Stimulated activated CD8-positive, alpha-beta memory T cell treated with anti-CD3 and anti-CD28 coated beads, Interleukin-4, amount 100 ng/mL, for 1 hour (primary cell): ENCODE measurements at places on chromosomes 11 and 22.

GRCh38 chr11:68950762-68951161 lies 30.0 kb downstream of the MRGPRD start:
- DNase-seq = no peak

DNA sequence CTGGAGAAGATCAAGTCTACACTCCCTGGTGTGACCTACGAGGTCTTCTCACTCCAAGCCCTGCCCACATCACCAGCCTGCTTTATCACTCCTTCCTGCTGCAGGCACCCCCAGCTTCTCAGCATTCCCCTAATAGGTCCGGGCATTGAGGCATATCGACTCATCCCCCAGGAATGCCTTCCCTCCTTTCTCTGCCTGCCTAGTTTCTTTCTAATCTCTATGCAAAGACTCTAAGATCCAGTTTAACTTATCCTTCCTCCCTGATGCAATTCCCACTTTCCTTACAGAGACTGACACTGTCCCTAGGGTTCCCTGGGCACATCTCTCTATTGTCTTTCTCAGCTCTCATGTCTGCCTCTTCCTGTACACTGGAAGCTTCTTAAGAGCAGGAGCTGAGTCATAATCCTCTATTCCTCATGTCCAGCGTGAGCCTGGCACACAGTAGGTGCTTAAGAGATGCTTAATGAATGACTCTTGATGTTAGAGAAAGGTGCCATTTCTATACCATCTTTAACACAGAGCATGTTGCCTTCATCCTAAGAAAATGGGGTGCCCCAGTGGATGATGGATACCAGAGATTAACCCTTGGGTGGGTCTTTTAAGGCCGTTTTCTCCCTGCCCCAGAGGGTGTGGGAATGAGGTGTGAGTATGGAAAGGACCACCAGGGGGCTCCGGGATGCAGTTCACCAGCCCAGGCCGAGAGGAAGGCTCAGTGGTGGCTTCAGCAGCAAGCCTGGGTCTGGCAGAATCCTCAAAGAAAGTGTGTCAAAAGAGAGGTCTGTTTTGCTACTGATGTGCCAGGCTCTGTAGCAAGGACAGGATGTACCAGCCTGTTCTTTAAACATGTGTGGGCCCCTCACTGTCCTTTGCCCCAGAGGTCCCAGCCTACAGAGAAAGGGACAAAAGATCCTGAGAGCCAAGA lies 34.7 kb downstream of the PARVA start:
- DNase-seq = no peak

- no peak for DNase-seq
Observed at GRCh38 chr22:31526270-31526669, 29.9 kb downstream of the SFI1 start.

- DNase-seq = no peak
Observed at GRCh38 chr11:31987118-31988005, 103.5 kb upstream of the RCN1 start.

GRCh38 chr11:106480581-106481190 lies 403.2 kb downstream of the AASDHPPT start:
- no peak for DNase-seq

DNA sequence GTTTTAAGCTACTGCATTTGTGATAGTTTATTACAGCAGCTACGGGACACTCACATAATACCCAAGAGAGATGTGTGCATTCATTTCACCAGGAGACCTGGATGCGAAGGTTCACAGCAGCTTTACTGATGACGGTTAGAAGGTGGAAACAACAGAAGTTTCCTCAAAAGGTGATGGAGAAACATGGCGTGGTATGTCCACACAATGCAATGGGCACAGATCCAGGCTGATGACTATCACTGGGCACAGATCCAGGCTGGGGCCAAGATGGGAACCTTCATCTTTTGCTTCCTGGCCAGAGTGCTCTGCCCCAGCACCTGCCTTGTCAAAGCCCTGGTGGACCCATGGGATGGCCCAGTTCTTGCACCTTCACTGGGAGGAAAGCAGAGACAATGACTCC lies 30.6 kb upstream of the RFPL3 start:
- DNase-seq = no peak

GRCh38 chr22:28112548-28113043 lies 193.5 kb upstream of the PITPNB start:
- no peak for DNase-seq

GRCh38 chr11:119363851-119364590 lies 17.5 kb downstream of the USP2 start:
- DNase-seq = peak; percentile 28

DNA sequence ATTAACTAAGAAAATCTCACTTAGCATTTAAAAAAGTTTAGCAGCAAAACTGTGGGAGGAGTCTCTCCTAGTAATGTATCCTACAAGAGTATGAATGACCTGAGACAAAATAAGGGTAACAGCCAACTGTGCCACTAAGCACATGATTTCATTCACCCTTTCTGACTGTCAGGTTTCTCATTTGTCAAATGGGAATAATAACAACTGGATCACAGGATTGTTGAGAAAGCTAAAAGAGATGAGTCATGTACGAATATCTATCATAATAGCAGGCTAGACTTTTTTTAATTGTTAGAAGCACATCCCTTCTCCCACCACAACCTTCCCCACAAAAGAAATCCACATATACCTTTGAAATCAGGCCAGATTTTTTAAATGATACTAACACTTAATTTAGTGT lies 39.5 kb downstream of the MTMR2 start:
- no peak for DNase-seq

DNA sequence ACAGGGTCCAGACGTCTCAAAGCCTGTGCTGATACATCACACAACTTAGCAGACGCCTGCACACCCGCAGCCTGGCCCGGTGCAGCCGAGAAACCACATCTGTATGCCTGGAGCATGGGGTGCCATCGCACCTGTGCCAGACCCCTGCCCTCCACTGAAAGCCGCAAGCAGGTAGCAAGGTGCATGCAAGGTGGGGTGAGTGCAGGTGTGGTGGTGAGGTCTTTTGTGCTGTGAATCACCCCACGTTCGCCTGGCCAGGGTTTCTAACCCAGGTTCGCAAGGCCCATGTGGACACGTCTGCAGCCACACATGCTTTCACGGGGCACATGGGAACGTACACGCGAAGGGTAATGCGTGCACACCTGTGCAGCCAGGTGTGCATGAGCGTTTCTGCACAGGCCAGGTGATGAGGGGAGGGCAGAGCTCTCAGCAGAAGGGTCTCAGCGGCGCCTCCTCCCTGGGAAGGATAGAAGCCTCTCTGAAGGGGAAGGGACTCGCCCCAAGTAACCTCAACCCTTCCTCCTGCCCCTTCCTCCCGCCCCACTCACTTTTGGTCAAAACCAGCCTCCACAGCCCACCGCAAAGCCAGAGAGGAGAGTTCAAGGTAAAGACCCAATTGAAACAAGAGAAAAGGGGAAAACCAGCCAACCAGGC lies 19.5 kb downstream of the CBX7 start:
- no peak for DNase-seq

DNA sequence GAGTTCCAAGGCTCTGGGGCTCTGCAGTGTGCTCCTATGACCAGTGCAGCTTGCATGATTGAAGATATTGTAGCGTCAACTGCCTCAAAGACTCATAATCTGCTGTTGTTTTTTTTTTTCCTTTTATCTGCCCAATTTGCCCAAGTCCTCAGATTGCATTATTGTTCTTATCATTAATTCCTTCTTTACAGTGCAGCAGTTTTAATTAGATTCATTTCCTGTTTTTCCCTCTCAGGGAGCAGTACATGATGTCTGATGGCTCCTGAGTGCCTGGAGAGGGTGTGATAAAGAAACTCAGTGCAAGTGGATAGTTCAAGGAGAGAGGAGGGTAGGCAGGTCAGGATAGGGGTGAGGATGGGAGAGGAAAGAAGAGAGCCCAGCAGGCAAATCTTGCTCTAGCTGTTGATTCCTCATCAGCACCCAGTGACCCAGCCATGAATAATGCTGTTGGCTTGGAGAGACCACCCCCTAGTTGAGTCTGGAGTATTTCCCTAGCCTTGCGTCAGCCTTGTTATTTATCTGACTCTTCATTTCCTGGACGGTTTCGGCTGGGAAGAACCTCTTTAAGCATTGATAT lies 219.6 kb upstream of the SESN3 start:
- DNase-seq = no peak

- DNase-seq = no peak
Observed at GRCh38 chr11:26677566-26677965, 44.3 kb downstream of the SLC5A12 start.

GRCh38 chr22:32753591-32753990 lies 47.9 kb upstream of the TIMP3 start:
- DNase-seq = no peak

DNA sequence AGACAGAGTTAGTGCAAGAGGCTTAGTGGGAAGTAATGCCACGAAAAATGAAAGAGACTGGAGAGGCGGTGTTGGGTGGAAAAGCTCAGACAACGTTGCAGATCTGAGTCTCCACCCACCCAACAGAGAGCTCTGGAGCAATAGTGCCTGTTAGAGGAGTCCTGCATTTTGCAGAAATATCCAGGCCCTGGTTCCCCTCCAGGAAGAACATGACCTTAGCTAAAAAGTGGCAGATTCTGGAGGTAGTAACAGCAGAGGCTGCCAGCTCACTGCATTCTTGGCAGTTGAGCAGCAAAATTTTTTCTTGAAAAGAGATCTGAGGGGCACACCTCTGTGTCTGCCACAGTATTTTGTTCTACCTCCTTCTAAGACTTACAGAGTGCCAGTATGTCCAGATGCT lies 27.7 kb upstream of the BIRC3 start:
- DNase-seq = no peak

GRCh38 chr11:74443071-74443864 lies 24.1 kb downstream of the KCNE3 start:
- DNase-seq = no peak

DNA sequence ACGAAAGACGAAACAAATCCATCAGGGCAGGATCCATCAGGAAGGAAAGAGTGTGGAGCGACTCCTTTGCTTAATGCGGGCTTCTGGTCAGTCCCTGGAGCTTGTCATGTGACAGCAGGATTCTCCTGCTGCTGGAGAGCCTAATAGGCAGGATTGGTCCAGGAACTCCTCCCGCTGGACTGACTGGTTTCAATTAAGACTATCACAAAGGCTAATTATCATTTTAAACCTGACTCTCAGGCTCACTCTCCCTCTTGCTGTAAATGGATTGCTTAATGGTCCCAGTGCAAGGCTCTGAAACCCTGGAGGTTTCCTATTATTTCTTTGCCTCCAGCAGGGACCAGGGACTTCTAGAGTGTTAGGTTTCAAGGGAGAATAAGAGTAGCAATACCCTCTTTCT lies 493.8 kb downstream of the NTM start:
- no peak for DNase-seq

DNA sequence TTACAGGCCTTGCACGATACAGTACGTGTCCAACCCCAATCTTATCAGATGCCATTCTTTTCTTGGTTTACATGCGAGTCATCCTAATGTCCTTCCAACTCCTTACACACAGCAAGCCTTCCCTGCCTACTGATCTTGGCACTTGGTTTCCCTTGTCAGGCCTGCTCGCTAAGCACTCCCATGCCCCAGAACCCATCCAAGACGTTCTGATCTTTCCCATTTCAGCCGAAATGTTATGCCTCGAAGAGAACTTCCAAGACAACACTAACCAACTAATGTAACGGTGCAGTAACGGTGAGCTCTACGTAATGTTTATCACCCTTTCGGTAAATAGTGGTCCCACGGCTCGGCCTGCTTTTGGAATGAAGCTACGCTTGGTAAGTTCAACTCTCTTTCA lies 521 bp downstream of the PES1 start:
- no peak for DNase-seq

DNA sequence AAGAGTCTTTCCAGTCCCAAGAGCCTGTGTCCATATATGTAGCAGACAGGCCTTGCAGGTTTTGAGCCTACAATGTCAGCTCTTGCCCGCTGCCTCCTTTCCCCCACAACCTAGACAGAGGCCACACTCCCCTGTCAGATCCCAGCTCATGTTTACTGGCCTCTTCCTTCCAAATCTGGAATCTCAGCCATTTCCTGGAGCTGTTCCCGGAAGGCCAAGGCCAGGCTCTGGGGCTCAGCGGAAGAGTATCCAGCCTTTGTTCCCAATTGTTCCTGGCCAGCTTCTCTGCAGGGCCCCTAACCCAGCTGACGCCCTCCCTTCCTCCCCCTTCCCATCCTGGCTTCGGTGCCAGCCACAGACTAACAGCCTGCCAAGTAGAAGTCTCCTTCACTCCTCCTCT lies 1.0 kb upstream of the ROBO4 start:
- no peak for DNase-seq

DNA sequence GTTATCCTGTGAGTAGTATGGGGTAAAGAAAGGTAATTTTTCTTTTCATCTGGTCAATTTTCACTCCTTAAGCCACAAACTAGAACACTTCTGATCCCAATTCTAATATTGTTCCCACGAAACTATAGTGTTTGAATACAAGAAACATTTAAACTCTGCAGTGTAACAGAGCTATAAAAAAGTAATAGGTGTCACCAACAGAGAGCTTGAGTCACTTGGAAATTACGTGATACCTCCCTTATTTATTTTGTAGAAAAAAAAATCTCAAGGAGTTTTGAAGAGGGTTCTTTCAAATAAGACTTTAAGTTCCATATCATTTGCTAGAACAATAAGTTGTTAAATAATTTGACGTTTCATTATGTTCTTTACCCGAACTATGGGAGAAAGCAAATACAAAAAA lies 959.4 kb downstream of the JRKL start:
- no peak for DNase-seq

GRCh38 chr11:61516191-61516590 lies 7.6 kb downstream of the LRRC10B start:
- no peak for DNase-seq

DNA sequence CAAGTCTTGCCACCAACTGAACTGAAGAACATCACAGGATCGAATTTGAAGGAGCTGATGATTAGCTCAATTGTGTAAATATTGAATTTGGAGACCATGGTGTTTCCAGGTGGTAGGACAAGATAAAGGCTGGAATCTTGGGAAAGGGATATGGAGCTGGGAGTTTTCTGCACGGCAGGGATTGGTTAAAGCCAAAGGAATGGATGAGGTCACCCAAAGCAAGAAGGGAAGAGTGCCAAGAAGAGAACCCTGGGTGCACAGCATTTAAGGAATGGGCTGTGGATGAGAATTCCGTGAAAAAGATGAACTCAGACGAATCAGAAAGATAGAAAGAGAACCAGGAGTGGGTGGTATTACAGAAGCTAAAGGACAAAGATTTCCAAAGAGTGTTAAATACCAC lies 29.4 kb upstream of the RRAS2 start:
- DNase-seq = no peak

DNA sequence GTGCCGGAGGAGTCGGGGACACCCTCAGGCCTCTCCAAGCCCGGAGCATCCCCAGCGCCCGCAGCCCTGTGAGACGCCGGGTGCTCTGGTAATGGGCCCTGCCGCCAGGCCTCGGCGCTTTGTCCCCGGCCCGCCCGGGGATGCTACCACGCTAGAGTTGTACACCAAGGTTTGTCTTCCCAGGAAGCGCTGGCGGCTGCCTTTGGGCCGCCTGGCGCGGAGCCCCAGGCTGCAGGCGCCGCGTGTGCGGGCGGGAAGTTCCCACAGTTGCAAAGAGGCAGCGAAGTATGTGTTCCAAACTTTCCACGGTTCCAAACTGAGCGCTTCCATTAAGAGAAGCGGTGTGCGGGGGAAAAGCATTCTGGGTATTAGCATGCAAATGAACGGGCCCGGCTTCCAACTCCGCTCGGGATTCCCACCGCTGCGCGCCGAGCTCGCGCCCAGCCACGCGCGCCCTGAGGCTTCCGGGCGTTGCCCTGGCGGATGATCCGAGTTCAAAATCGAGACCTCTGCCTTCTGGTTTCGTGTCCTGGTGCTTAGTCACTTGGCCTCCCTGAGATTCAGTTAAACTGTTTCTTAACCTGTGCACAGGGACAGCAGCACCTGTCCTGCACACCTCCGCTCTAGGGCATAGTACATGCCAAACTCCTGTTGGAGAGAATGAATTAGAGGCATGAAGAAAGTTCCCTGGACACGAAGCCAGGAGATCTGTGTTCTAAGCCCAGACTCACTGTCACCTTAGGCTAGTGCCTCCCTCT lies 1.3 kb upstream of the PATZ1 start:
- DNase-seq = peak; percentile 2
